Activated B cell treated with CpG ODN at 0.5 μM for 24 hours (primary cell): ENCODE measurements at places on chromosomes 5 and 9. TPM values are rescaled to one million over a fixed set of nuclear protein-coding genes. Genes with fewer than 3 reads are reported as not detected.

- no peak for DNase-seq
Measured at GRCh38 chr5:63743096-63743798, 219.0 kb downstream of the HTR1A start.

DNA sequence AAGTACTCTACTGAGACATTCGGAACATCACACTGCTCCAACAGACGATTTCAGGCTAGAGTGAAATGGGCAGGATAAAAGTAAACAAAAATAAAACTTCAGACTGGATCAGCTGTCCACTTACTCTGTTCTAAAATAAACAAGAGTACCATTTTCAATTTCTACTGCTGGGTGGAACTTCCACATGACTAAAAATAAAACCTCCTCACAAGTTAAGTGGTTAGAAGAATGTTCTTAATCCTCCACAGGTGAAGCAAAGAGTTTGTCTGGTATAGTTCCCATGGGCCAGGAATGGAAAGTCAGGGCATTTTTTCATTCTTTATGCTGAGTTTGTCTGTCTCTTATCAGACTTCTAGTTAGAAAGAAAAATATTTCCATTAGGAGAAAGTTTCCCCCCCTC is 15.7 kb downstream of the NUDT12 start:
- DNase-seq: no peak

GRCh38 chr5:21694567-21694966 is 1158.6 kb downstream of the CDH12 start:
- DNase-seq: no peak

DNA sequence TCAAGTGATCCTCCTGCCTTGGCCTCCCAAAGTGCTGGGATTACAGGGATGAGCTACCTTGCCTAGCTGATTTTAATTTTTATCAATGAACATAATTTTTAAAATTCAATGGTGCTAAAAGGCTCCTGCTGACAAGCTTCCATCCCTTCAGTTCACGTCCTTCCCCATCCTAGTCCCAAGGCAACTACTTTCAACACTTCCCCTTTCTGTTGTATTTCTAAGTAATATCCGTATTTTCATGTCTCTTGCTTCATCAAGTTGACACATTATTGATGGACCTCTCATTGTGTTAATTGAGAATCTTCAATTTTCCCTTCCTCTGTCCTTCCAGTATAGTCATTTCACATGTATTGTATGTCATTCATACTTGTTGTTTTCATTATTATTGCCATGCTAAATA is 93.8 kb upstream of the RASGRF2 start:
- DNase-seq: no peak

DNA sequence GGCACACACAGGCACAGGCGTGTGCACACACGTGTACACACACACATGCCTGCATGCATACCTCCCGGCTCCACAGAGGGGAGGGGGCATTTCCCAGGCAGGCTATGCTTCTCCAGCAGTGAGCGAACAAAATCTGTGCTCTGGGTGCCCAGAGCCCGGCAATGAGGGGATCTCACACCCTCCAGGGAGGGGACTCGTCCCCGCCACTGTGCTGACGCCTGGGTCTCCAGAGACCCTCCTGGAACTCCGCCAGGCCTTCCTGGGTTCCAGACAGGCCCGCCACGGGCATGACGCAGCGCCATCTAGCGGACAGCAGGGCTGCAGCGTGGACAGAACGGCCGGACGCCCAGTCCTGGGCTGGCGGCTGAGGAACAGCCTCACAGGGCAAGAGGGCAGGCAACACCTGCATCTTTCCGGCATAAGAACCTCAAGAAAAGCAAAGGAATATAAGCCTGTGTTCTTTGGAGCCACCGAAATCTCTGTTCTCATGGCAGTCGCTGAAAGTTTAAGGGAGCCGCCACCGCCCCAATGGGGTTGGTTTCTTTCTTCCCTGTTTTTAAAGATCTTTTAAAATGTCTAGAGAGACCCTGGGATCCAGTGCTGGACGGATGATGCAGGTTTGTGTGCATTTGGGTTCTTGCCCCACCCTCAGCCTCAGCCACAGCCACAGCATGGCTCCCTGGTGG is 135.6 kb upstream of the PPP1R26 start:
- DNase-seq: peak; percentile 34

GRCh38 chr9:137583957-137584356 is 5.2 kb upstream of the DPH7 start:
- no peak for DNase-seq

GRCh38 chr5:113036826-113037225 is 60.2 kb downstream of the DCP2 start:
- no peak for DNase-seq

DNA sequence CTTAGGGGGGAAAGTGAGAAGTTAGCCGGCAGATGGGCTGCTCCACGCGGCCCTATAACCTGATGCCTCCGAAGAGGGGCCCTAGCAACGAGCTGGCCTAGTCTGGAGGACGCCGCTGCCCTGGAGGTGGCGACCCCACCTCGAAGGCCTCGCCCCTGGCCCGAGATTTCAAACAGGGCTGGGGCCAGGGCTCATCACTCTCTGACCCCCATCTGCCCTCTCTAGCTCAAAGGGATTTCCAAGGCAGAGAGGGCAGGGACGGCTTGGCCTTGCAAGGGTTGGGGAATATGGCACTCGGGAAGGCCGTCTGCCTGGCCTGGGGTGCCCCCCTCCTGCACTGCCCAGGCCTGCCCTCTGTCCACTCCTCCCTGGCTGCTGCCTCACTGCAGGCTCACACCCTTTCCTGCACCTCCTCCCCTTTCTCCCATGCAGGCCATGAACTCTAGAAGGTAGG is 25.5 kb upstream of the TIFAB start:
- no peak for DNase-seq

- no peak for DNase-seq
Measured at GRCh38 chr9:129334105-129334935, 156.3 kb upstream of the IER5L start.

DNA sequence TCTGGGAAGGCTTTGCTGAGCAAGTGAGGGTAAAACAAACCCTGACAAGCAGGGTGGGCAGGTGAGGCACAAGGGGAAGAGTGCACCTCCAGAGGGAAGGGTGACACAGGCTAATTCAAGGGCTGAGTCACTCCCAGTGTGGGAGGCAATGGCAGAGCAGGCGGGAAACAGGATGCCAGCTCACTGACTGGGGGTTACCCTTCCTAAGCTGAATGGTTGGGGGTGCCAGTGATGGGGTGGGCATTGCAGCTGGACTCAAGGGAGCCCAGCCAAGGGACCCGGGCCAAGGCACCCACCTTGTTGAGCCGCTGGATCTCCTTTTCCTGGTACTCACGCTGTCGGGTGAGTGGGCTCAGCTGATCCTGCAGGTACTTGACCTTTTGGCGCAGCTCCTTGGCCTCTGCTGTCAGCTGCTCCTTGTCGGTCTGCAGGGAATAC is 18.4 kb downstream of the GPX3 start:
- no peak for DNase-seq

DNA sequence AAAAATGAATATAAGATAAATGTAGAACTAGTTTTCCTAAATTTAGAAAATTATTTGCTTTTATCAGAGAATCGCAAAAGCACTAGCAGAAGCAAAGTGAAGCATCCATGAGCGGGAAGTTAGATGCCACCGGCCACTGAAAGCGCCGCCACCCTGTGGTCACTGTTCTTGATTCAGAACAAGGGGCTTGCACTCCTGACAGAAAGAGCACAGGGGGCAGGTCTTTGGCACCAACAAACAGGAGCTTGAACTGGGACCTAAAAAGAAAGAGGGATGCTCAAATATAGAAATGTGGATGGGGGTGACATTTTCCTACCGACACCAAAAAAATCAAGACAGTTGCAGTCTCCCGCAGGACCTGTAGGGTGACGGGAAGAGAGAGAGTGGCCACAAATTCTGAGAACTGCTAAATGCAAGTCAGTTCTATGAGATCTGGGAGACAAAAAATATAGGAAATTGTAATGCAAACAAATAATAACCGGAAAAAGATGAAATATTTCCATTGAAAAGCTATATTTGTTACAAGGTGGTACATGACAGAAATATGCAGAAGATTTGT is 144.3 kb downstream of the CDH12 start:
- DNase-seq: no peak

GRCh38 chr9:126636983-126637798 is 23.5 kb downstream of the LMX1B start:
- DNase-seq: no peak

GRCh38 chr9:134776080-134776796 is 104.4 kb upstream of the FCN2 start:
- no peak for DNase-seq

GRCh38 chr5:176738637-176739250 is 71.6 kb upstream of the UNC5A start:
- no peak for DNase-seq

DNA sequence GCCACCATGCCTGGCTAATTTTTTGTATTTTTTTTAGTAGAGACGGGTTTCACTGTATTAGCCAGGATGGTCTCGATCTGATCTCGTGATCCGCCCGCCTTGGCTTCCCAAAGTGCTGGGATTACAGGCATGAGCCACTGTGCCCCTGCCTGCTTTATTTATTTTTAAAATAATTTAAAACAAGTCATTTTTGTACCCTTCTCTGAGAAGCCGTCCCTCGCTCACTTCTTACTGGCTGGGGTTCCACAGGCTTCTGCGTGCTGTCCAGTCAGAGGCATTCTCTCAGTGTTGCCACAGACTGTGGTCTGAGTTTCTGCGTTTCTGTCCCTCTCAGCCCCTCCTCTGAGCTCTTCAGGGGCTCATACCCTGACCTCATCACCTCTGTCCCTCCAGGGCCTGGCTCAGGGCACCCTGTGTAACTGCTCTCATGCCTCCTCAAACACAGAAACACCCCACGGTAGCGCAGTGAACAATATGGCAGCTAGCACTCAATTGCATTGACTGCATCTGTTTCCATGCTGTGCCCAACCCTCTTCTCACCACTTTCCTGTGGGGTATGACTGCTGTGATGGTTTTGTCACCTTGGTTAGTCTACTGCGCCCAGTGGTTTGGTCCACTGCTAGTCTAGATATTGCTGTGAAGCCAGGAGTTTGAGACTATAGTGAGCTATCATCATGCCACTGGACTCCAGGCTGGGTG is 44.3 kb upstream of the SH3PXD2B start:
- no peak for DNase-seq

DNA sequence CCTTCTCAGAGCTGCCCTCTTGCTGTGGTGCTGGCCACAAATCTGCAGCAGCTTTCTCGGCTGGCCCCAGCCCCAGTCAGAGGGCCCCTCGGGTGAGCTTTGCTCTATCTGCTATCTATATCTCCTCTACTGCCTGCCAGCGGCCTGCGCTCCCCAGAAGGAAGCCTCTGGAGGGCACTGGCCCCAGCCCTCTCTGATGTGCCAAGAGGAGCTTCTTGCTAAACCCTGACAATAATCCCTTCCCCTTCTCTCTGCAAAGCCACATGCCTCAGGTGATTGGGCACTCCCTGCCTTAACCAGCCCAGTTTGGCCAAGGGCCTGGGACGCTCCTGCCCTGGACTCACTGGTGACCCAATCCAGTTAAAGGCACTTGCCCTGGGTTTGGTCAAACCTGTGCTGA is 42.7 kb downstream of the CAMK2A start:
- no peak for DNase-seq

DNA sequence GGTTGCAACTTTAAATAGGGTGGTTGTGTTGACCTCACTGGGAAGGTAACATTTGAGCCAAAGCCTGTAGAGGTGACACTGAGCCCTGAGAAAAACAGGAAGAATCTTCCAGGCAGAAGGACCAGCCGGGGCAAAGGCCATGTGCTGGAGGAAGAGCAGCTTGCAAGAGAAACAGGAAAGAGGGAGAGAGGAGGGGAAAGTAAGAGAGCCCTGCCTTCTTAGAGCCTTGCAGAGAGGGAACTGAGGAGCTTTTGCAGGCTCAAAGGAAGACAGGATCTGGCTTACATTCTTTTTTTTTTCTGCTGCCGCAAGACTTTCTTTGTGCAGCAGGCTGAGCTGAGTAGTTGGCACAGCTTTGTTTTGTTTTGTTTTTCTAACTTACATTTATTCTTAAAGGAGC is 17.4 kb downstream of the C9orf153 start:
- DNase-seq: no peak

GRCh38 chr9:37119360-37119759 is 1.0 kb upstream of the ZCCHC7 start:
- DNase-seq: no peak

- DNase-seq: no peak
Measured at GRCh38 chr9:107064378-107064777, 201.4 kb downstream of the ZNF462 start.

DNA sequence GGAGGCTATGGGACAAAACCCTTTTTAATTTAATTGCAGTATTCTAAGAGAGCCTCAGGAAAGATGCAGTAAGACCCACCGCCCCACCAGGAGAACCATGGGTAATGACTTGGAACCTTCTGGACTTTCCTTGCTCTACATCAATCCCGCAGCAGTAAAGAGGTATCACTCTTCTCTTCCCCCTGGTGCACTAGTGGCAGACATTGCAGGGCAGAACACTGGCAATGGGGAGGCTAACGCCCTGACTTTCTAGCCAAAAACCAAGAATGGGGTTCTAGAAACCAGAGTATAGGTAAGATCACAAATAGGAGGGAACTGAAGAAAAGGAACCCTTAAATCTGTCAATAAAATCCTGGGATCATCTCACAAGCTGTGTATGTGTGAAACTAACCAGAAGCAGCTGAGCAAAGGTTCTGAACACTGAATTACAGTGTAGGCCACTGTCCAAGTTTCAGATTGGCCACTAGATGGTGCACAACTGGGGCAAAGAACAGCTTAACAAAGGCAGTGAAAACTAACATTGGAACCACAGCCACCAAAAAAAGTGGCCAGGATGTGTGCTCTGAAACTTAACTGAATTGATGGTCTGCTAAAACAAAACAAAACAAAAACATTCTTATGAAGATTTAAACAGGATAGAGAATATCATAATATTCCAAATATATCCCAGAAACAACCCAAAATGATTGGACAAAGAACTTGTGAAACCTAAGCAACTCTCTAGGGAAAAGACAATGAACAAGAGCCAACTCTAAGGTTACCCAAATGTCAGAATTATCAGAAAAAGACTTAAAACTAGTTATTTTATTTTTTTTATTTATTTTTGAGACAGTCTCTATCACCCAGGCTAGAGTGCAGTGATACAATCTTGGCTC is 6.6 kb upstream of the FAM151B start:
- DNase-seq: no peak

DNA sequence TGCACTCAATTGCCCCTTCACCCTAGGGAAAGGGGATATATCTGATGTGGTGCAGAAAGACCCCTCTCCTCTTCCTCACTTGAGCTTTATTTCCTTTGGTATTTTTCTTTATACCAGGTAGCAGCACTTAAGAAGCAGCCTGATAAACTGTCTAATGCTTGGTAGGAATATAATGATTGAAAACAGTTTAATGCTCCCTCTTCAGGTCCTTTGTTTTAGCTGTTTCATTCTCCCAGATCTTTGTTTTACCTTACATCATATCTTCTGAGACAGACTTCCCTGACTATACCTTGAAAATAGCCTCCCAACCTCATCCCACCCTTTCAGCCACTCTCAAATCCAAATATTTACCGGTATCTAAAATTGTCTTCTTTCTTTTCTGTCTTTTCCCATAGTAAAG is 87.9 kb downstream of the NUDT12 start:
- no peak for DNase-seq

The GLRA1 gene
- not detected in 2 replicates for total RNA-seq

The KCTD16 gene
- total RNA-seq: not detected in 2 replicates

The NFIB gene
- not detected in 2 replicates for total RNA-seq

The F2RL1 gene
- 0.07 and 0.22 TPM in 2 replicates for total RNA-seq

The GADD45G gene
- total RNA-seq: 7.5 and 7.6 TPM in 2 replicates

The MAMDC2 gene
- total RNA-seq: not detected in 2 replicates

The CDX1 gene
- not detected in 2 replicates for total RNA-seq

The CYLC2 gene
- not detected in 2 replicates for total RNA-seq

The BTNL3 gene
- not detected in 2 replicates for total RNA-seq
